Omental fat pad (tissue), 4 donors: ENCODE measurements at places on chromosomes 13 and 19.

DNA sequence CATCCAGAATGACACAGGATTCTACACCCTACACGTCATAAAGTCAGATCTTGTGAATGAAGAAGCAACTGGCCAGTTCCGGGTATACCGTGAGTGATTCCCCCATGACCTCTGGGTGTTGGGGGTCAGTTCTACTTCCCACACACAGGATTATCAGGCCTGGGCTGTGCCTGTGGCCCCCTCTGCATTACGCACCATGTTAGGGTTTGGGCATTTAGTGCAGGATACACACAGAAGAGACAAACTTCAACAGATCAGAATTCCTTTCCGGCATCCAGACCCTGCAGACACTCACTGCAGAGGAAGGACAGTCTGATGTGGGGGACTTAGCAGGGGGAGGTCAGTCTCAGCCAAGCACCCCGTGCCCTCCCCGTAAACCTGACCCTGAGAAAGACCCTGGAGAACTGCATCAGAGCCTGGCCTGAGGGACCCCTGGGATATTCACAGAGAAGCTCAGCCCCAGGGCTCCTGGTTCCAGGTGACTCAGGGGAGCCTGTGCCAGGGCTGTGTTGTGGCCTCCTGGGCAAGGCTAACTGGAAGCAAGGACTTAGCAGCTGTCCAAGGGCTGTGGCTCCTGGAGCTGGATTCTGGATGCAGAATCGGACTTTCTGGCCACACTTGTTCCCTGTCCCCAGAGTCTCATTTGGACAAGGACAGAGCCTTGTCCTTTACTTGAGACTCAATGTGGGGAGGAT lies 1.7 kb downstream of the CEACAM5 start:
- DNase-seq, result no peak

GRCh38 chr13:110157718-110158117 lies 149.2 kb downstream of the COL4A1 start:
- DNase-seq, result no peak

GRCh38 chr19:1854039-1854541 lies 5.8 kb upstream of the REXO1 start:
- DNase-seq, result no peak

GRCh38 chr19:3178973-3179738 lies 587 bp downstream of the S1PR4 start:
- DNase-seq, result no peak

DNA sequence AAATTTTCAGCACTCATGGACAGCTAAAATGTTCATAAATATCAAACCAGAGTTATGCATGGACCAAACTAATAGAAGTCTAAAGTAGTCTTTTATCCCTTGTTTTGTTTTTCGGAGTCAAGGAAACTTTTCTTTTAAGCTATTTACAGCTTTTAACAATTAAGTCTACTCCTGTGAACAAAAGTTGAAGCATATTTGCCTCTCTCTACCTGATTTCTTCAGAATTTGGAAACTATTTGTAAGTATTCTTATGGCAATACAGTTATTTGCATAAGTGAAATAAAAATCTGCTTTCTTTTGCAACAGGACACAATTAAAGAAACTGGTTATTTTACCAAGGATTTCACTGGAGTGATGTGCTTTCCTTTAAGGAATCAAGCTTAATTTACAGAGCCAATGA lies 47.1 kb upstream of the ANKRD10 start:
- no peak for DNase-seq

DNA sequence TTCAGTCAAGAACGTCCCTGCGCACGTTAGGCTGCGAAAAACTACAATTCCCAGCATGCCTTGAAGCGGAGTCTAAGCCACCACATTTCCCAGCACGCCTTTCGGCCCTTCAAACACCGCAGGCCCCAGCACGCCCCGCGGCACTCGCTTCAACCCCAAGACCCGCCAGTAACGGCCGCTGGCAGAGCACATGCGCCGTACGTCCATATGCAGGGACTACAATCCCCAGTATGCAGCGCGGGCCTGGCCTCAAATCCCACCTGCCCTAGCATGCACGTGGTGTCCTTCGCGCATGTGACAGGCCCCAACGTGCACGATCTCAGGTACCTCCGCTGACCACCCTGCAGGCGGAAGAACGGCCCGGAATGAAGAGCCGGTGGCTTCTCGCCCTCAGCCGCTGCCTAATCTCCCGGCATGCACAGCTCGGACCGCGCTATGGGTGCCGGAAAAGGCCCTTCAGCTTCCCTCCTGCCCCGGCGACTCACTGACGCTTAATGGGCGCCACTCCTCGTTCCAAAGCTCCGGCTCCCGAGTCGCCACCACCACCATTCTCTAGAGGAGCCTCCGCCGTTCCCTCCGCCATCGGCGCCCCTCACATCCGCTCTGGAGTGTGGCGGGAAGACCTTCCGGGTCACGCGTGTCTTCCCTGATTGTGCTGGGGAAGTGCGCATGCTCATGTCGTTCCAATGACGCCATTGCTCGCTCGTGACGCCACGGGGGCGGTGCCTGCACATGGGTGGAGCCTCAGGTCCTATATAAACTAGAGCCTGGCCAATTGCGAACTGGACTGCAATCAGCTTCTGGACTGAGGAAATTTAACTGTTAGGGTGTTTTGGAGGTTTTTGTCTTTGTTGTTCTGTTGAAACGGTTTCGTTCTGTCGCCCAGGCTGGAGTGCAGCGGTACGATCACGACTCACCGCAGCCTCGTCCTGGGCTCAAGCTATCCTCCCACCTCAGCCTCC lies at the start of gene DUS3L:
TSS of gene DUS3L (minus strand) at position 605 of the 962 bp plus-strand sequence. CDS start at position 583, 22 bp downstream.
- peak; percentile 95 for DNase-seq

GRCh38 chr19:38149661-38150061 lies 74.4 kb downstream of the DPF1 start:
- DNase-seq, result no peak

- no peak for DNase-seq
Observed at GRCh38 chr19:5395556-5395955, 54.9 kb upstream of the PTPRS start.

DNA sequence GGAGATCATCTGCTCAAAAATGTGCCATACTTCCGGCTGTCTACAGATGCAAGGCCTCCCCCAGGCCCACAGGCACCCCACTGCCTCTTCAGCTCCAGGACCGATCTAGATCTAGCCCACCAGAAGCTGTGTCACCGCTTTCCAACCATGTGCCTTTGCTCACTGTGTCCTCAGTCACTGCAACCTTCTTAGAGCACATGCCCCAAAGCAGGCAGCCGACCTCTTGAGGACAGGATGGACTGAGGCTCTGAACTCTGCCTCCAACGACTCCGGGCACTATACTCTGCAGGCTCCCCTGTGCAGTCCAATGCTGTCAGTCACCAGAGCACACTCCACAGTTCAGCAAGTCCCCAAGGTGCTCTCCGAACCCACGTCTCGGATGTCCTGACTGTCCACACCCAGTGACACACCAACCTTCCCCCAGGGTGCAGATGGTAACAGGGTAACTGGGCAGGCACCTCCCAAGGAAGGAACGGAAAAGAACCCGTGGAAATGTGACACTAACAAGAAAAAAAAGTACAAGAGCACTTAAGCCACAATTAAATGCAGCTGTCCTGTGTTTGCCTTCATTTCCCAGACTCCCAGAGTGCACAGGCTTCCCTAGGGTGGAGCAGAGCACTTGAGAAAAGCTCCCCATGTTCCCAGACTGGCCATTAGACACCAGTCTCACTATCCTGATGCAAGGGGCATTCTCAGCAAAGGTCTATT lies 4.8 kb downstream of the STK24 start:
- DNase-seq, result no peak

DNA sequence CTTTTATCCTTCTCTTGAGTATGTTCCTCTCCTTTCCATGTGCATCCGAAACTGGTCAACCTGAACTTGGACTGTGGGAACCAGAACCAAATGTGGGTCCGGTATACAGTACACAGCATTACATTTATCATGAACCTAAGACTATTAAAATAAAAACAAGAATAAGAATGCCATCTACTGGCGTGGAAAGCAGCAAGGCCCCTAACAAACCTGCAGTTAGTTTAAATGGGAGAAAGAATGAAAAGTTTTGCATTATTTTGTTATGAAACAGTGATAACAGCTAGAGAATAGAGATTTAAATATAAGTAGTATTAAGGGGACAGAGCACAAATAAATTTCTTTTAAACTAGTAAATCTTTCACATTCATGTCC lies 159.5 kb downstream of the RBM26 start:
- DNase-seq, result no peak

GRCh38 chr19:48113190-48113917 lies 2.7 kb upstream of the PLA2G4C start:
- no peak for DNase-seq

GRCh38 chr13:80989747-80990146 lies 648.8 kb upstream of the SPRY2 start:
- no peak for DNase-seq

- DNase-seq, result no peak
Observed at GRCh38 chr13:33016414-33017322, at the start of gene KL. TSS of gene KL (plus strand) at chr13:33016423. CDS start at chr13:33016441, 18 bp downstream.

- DNase-seq, result no peak
Observed at GRCh38 chr19:7355151-7355820, 6.5 kb downstream of the ARHGEF18 start.

- no peak for DNase-seq
Observed at GRCh38 chr13:33578786-33579185, 239.2 kb upstream of the RFC3 start.

DNA sequence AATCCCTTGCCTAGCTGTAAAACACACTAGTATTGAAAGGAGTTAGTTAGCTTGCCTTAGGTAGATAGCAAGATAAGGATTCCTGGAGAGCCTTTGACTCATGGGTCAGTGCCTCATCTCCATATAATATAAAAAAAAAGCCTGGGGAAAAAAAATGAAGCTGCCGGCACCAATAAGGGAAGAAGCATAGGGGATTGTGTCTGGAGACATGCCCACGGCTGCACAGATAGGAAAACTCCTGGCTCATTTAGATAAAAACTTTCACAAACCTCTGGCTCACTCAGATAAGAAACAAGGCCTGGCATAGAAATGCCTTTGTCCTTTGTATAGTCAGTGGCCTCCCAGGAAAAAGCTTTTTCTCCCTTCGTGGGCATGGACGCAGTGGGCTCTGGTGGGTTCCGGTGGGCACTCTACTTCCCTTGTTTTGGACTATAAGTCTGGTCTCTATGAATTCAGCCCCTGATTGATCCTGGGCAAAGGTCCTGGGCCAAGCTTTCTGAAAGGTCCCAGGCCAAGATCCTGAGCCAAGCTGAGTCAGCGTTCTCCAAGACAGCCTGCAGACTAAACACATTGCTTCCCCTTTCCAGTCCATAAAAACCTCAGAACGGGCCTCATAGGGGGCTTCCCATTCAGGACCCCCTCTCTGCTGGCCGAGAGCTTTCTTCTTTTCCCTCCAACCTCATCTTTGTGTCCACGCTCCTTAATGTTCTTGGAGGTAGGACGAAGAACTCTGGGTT lies 4.9 kb upstream of the OR7A17 start:
- DNase-seq, result no peak

DNA sequence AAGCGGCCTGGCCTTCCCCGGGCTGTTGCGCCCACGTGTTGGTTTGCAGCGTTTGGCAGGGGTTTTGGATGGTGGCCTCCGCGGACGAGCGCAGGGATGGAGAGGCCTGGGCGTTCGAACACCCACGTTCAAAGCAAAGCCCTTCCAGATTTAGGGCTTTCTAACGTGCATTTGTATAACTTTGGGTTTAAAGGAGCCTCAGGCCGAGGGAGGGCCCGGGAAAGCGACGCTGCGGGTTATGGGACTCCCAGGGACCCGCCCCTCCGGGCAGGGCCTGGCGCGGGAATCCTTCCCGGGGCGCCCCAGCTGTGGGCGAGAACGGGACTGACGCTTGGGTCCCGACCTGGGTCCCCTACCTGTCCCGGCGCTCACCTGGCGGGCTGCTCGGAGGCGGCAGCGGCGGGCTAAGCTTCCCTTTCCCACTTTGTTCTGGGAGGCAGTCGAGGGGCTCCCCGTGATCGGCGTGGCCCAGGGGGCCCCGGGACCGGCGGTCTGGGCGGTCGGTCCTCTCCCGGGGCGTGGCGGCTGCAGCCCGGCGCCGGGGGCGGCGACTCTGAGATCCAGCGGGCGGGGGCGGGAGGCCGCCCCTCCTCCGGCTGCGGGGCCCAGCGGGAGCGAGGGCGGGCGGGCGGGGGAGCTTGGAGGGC lies at the start of gene FBXO17:
TSS of gene FBXO17 (minus strand) at position 529 of the 647 bp plus-strand sequence. CDS start 25,423 bp downstream, outside the sequence.
- no peak for DNase-seq

GRCh38 chr19:6354098-6354674 lies 7.1 kb upstream of the CLPP start:
- no peak for DNase-seq

- no peak for DNase-seq
Observed at GRCh38 chr13:27621116-27621365, 651 bp upstream of the POLR1D start.
